ENCODE measurements at places on chromosomes 11 and 22.

- DNase-seq: no peak
Observed at GRCh38 chr22:38843657-38844314, at the start of gene NPTXR. Gene NPTXR (minus strand): TSS chr22:38844028.

- no peak for DNase-seq
Observed at GRCh38 chr11:10611979-10612862, 43.8 kb upstream of the LYVE1 start.

- DNase-seq: no peak
Observed at GRCh38 chr11:100445231-100445735, 241.8 kb upstream of the ARHGAP42 start.

DNA sequence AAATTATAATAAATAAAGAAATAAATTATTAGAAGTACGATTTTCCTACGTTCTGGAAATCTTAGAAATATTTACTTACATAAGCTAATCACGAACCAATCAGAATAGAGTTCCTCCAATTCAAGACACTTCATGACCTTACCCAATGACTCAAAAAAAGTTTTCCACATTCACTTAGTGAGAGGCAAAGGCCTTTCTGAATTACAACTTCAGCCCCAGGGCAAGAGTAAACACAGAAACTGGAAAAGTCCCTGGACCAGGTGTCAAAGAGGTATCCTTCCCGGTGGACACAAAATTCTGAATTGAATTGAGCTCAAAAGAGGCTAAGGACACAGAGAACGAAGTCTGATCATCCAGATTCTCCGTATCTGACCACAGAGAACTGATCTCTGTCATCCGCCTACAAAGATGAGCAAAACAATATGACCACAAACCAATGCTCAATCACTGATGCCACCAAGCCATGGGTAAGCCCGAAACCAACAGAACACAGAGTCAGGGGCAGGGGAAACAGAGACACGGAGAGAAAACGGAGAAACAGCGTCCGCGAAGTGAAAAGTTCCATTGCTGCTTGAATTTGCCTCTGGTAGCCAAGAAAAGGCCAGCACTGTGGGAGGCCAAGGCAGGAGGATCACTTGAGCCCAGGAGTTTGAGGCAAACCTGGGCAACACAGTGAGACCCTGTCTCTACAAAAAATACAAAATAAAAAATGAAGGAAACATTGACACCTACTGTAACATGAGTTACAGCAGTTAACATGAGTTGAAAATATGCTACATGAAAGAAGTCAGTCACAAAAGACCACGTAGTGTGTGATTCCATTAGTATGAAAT is 6.8 kb downstream of the BID start:
- no peak for DNase-seq

GRCh38 chr11:10021563-10021962 is 272.5 kb downstream of the SBF2 start:
- DNase-seq: no peak

DNA sequence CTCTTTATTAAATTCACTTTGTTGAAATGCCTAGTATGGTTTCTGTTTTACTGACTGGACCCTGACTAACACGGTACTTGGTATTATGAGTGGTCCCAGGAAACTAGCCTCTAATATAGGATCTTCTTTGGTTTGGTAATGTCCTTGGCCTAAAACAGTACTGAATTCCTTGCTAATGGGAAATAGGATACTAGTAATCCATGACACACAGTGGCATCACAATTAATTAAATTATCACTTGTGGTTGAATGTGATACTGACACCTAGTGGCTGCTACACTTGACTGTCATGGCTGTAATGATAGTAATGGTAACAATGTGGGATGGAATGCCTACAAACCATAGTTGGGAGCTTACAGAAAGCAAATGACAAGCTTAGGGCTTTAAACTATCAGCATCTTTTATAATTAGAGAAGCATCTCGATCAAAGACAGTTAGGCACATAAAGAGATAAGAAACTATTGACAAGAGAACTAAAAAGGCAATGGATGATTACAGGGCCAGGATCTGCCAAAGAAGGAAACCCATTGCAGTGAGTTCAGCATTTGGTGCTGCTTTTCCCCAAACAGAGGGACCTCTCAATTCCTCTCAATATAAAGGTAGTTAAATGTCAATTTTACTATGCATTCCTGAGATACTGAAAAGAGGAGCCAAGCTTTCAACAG is 8.6 kb downstream of the DNHD1 start:
- no peak for DNase-seq

DNA sequence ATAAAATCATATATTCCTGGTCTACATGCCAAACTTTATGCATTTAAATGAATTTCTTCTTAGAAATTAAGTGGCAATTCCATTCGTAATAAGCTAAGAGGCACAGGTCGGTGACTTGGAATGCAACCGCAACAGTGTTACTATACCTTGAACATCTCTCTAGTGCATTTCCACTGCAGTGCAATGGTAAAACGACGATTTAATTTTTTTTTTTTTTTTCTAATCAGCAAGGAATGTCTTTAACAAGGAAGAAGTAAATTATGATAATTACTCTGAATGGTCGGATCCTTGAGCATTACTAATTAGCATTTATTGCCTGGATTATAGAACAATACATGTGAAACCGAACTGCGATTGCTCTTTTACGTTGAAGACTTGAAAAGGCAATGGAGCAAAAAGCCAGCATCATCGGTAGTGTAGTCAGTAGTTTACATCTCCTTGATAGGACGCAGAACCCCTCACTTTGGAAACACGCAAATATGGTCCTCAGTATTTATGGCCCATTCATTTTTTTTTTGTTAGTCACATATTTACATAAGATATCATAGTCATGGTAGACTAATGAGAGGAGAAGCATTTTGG is 20.2 kb downstream of the BLID start:
- DNase-seq: peak; percentile 79

- DNase-seq: no peak
Observed at GRCh38 chr22:35431483-35432227, 31.7 kb downstream of the MCM5 start.

DNA sequence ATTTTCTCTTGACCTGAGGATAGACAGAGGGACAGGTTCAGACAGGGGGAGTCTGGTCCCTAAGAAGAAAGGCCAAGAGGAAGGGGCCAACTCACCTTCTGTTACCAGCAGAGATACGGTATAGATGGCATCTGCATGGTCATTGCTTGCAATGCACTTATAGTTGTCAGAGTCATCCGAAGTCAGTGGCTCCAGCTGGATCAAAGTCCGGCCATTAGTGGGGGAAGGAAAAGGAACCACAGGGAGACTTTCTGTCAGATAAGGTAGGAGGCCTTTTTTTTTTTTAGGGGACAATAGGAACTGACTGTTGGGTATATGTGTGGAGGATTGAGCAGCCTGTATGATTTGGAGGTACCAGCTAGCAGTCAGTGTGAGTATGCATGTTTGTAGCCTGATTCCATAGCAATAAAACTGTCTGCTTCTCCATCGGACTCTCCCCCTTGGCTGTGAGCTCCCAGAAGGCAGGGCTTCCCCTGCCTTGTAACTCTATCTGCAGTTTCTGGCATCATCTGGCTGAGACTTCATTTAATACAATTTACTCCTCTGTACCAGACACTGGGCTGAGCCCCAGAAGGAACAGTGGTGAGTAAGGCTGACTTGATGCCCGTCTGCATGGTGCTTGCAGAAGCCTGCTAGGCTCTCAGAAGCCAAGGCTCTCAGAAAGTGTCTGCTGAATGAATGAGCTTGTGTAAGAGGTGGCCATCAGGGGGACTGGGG is 5.7 kb downstream of the IGSF22 start:
- DNase-seq: no peak

DNA sequence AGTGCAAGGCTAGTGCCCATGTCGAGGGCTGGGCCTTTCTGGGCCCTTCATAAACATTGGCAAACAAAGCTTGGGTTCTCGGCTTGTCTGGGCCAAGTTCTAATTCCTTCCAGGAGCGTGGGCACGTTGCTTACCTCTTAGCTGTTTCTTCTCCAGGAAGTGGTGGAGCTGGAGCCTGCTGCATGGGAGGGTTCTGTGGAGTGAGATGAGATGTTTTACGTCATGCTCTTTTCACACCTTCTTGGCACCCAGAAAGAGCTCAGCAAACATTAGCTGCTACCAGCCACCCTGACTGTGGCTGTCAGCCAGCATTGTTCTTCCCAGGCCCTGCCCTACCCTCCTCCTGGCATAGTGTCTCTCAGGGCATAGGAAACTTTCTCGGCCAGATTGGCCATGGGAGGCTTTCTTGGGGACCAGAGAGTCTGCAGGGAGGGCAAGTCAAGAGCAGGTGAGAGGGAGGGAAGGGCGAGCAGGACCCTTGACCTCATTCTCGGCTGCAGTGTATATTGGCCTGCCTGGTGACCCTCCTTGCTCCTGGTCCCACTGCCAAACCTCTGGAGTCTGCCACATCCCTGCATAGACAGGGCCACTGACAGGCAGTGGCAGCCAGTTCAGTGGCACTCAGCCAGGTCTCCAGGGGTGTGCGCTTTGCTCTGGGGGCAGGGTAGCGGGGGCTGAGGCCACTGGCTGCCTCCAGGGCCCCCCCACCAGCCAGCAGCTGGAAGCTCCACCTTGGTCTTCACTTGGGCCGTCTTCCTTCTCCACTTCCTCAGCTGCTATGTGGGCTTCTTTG is 98.8 kb downstream of the BCR start:
- peak; percentile 74 for DNase-seq

DNA sequence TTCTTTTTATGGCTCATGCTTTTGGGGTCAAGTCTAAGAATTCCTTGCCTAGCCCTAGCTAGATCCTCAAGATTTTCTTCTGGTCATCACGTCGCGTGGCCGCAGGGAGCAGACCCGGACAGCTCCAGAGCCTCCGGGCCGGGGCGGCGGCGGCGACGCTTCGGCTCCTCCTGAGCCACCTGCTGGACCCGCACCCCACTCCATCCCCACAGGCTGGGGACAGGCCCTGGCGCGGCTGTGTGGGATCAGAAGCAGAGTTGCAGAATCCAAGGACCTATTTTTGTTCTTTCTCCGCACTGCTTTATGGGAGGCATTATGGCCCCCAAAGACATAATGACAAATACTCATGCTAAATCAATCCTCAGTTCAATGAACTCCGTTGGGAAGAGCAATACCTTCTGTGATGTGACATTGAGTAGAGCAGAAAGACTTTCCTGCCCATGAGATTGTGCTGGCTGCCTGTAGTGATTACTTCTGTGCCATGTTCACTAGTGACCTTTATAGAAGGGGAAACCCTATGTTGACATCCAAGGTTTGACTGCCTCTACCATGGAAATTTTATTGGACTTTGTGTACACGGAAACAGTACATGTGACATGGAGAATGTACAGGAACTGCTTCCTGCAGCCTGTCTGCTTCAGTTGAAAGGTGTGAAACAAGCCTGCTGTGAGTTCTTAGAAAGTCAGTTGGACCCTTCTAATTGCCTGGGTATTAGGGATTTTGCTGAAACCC is 12.4 kb upstream of the SCARF2 start:
- no peak for DNase-seq

GRCh38 chr11:116879800-116880625 is 42.6 kb upstream of the APOA1 start:
- peak; percentile 70 for DNase-seq

GRCh38 chr11:9756878-9757277 is 93.0 kb downstream of the SWAP70 start:
- no peak for DNase-seq

GRCh38 chr11:116533186-116533825 is 239.5 kb downstream of the BUD13 start:
- DNase-seq: no peak

DNA sequence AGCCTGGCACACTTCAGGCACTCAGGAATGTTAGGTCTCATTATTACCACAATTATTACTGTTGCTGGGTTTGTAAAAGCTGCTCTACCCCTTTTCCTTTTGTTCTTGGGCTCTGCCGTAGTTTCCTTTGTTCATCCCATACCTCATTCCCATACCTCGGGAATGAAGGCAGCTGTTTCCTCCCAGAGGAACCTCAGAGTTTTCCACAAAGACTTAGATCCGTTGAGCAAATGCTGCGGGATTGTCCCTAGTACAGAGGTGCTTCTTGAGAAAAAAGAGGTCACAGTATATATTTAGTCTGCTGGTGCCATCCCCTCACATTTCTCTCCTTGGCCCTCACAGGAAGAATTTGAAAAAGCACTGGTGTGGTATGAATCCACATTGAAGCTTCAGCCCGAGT is 134.7 kb downstream of the TTC17 start:
- no peak for DNase-seq

DNA sequence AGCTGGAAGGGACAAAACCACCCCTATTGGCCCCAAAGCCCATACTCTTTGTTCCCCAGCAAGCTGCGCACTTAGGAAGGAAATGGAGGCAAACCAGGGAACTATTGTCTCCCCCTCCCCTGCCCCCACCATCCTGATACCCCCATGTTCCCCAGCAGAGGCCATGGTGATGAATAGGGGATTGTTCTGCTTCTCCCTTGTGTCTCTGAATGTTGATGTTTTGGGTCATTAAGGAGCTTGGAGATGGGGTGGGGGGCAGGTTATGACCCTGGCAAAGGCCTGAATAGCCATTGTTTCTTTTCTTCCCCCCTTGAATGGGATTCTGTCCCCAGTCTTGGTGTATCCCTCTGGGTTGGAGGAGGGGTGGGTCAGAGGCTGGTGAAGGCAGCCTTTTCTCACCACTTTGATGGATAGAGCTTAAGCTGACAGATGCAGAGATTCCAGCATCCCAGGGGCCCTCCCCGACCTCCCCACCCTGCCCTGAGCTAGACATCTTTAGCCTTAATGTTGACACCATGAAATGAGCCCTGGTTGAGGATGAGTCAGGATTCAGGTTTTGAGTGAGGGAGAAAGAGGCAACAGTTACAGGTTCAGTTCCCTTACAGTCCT is 8.3 kb downstream of the DTX4 start:
- no peak for DNase-seq

- DNase-seq: no peak
Observed at GRCh38 chr22:30905696-30906341, 62.8 kb downstream of the MORC2 start.

DNA sequence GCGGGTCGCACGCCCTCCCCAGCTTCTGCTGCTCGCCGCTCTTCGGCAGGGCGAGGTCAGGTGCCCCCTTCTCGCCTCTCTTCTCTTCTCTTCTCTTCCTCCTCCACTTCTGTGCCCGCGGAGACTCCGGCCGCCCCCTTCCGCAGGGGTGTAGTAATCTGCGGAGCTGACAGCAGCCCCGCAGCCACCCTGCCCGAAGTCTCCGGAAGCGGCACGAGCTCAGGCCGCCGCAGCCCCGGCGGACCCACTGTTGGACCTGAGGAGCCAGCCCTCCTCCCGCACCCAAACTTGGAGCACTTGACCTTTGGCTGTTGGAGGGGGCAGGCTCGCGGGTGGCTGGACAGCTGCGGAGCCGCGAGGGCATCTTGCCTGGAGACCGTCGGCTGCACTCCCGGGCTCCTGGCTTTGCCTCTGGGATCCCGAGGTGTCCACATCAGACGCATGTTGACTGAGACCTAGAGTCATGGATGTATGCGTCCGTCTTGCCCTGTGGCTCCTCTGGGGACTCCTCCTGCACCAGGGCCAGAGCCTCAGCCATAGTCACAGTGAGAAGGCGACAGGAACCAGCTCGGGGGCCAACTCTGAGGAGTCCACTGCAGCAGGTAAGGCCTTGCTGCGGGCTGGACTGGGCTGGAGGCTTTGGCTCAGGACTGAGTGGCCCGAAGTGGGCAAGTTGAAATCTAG is 486 bp downstream of the STIM1 start:
- DNase-seq: no peak
